ENCODE measurements at places on chromosomes 6 and 20. TPM values are rescaled to one million over a fixed set of nuclear protein-coding genes. Genes with fewer than 3 reads are reported as not detected.
A peak's percentile ranks its signal among the peaks of the same experiment; 100 is the strongest.

GRCh38 chr6:138533667-138534066 is 34.4 kb upstream of the NHSL1 start:
- ATAC-seq = no peak

- no peak for ATAC-seq
Observed at GRCh38 chr6:129504456-129504855, 205.5 kb downstream of the ARHGAP18 start.

Gene STMND1
- not detected for total RNA-seq

- ATAC-seq = peak; percentile 78
Observed at GRCh38 chr6:33375143-33375671, 16.4 kb upstream of the KIFC1 start.

DNA sequence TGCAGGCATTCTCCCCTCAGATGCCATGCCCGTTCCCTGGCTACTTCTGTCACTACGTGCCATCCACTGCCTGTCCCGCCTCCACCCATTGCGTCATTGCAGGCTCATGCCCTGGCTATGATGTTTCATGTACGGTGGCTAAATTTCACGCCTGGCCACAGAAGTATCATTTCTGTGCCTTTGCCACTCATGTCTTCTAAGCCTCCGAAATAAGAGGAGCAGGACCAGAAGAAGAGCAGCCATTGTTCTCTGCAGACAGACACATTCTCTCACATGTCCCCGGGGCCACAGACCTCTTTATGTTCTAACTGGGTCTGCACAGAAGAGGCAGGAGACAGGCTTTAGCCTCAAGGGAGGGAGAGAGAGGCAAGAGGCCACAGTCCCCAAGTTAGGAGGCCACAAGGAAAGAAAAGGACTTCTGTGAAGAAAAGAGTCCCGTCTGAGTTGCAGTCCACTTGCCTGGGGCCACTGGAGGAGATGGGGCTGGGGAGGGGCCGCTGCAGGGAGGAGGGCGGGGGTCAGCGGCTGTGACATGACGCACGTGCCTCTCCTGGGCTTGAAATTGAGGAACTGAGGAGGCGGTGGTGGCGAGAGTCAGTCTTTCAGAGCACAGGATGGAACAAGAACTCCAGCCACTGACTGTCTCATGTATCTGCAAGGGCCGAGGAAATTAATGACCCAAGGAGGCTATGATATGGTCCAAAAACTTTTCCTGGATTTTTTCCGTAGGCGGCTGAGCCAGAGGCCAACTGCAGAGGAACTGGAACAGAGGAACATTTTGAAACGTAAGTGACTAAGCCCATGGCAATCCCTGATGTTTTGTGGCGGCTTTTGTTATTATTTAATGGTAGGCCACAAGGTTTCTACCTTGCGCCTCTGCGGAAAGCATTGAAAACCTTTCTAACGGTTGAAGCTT is 55.9 kb downstream of the TBC1D7 start:
- ATAC-seq = no peak

GRCh38 chr6:82205930-82206392 is 41.6 kb downstream of the IBTK start:
- ATAC-seq = no peak

Gene MAS1
- total RNA-seq = not detected

Gene FGD2
- total RNA-seq = 9.8 TPM

Gene FOXQ1
- total RNA-seq = 10.0 TPM

- ATAC-seq = no peak
Observed at GRCh38 chr6:83359638-83360037, 71.2 kb downstream of the ME1 start.

Gene PXDC1
- total RNA-seq = 7.2 TPM

- no peak for ATAC-seq
Observed at GRCh38 chr6:2369606-2370005, 124.2 kb upstream of the GMDS start.

Gene CNR1
- 0.72 TPM for total RNA-seq

Gene LY6G5C
- total RNA-seq = 0.72 TPM

Gene GRIK2
- 0.44 TPM for total RNA-seq

DNA sequence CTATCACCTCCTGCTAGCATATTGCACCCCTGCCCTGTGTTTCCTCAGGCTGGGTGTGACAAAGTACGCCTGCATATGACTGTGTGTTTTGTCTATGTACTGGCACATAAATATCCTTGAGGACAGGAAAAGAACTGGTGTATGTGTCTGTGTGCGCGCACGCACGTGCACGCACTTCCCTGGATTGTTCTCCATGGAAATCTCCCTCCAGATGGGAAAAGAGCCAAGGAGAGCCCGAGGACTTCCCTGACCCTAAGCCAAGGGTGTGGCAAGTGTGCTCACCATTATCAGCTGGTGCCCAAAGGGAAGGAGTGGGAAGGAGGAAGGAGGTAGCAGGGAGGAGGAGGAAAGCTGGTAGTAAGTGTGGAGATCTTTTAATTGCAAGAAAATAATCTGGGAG is 117.6 kb downstream of the HIVEP2 start:
- ATAC-seq = peak; percentile 73

DNA sequence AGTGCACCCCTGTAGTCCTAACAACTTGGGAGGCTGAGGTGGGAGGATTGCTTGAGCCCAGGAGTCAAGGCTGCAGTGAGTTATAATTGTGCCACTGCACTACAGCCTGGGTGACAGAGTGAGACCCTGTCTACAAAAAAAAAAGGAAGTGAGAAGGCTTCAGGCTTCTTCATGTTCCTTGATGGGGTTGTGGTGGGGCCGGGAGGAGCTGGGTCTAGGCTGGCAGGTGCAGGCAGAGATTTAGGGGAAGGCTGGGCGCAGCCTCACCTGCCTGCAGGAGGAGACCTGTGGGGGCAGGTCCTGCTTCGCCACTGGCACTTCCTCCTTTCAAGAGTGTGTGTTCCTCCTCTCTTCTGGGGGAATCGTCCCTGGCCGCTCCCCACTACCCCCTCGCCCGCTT is 63.9 kb downstream of the CHMP4B start:
- ATAC-seq = peak; percentile 56

Gene PBOV1
- not detected for total RNA-seq

Gene MUC22
- total RNA-seq = 0.88 TPM

DNA sequence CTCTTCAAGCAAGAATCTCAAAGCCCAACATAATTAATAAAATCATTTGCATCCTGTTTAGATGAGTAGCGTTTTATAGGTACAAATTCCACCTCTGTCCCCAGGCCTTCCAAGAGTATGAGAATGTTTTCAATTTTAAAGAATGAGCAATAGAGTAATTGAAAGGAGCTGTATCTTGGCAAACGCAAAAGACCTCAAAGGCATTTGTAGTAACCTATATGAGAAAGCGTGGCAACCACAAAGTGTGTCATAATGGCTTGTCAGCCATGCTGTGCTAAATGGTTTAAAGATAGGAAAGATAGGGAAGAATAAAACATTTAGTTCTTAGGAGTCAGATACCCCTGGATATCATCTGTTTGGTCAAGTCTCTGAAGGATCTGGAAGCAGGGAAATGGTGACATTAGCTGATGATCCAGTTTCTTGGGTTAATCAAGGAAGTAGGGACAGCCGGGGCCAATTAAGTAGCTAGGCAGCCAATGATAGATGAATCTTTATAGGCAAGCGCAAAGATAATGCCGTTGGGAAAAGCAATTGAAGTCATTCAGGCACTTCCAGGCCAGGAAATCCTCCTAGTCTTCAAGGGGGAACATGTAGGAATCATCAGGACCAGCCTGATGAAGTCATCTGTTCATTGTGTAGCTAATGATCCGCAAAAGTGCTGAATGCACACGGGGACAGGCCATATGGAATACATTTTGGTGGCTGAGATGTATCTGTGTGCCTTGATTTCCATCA is 71.5 kb upstream of the ISM1 start:
- ATAC-seq = no peak

DNA sequence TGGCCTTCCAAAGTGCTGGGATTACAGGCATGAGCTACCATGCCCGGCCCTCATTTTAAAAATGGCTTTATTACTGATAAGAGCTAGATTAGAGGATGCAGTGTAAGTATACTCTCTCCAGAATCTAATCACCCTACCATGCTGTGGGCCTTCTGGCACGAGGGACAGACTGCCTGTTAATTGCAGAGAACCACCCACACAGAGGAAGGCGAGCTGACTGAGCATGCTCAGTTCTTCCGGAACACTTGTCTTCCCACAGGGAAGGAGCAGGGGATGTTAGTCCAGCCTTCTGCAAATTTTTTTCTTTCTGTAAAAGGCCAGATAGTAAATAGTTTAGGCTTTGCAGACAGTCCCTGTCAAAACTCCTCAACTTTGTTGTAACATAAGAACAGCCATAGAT is 48.9 kb downstream of the ALDH5A1 start:
- ATAC-seq = no peak

GRCh38 chr20:63132715-63133471 is 83.0 kb downstream of the YTHDF1 start:
- ATAC-seq = no peak
